ENCODE measurements at places on chromosomes 3 and 15. TPM values are rescaled to one million over a fixed set of nuclear protein-coding genes. Genes with fewer than 3 reads are reported as not detected.

C3orf20 gene
- total RNA-seq: not detected

DNA sequence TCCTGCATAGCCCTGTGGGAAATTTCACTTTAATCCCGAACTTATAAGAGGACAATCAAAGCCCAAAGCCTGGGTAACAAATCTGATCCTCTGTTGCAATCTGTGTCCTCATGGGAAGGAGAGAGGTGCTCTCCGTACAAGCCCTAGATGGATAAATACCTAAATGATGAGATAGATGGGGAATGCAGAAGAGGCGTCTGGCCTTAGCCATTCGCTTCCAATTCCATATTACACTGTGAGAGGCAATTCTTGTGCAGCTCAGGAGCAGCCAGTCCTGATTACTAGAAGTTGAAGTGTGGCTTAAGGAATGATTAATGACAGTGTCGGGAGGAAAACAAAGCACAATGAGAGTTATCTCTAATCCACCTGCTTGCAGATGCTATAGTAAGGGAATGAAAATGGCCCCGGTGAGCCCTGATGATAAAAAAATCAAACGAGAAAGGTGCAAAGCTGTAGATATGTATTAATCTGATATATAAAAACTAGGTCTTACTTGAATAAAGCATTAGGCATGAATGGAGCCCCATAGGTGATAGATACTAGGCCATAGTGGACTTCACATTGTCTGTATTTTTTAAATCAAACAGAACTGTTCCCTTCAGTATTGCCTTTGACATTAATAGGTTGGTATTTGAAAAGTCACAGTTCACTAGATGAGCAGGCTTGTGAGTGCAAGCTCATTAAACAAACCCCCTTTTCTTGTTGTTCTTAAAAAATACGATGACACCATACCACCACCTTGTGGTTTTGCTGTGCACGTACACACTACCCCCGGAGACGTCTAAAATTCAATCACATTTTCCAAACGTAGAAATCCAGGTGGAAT is 54.2 kb upstream of the TMCO5A start:
- no peak for DNase-seq

HTR3E gene
- not detected for total RNA-seq

DNA sequence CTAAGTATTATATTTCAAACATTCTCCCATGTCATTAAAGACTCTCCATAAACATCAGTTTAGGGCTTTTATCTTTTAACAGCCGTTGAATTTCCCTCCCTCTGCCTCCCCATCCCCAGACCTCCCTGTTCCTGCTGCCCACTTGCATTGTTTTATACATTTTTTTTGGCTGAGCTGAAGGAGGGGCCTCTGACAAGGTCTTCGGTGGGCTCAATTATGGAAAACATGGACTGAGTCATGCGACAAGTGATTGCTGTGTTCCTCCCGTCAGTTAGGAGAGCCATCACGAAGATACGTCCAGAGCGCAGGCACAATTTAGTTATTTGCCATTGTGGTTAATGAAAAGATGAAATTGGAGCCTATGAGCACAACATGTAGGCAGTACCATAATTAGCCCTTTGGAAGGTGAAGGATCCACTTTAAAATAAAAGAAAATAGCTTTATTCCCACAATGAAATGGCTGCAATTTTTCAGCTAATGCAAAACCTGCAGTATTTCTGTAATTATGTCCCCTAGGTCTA is 12.0 kb upstream of the NMNAT3 start:
- DNase-seq: no peak

DNA sequence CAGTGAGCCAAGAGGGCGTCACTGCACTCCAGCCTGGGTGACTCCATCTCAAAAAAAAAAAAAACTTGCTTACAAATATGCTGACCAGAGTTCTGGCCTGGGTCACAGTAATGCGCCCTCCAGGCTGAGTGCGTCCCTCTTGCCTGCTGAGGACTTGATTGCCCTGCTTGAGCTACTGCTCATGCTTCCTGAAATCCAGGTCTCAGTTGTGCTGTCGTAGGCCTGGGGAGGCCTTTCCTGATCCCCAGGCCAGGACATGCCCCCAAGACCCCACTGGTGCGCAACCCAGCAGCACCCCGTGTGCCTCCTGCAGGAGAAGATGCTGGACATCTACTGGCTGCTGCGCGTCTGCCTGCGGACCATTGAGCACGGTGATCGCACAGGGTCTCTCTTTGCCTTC is 7.3 kb downstream of the AMIGO3 start:
- DNase-seq: no peak

DNA sequence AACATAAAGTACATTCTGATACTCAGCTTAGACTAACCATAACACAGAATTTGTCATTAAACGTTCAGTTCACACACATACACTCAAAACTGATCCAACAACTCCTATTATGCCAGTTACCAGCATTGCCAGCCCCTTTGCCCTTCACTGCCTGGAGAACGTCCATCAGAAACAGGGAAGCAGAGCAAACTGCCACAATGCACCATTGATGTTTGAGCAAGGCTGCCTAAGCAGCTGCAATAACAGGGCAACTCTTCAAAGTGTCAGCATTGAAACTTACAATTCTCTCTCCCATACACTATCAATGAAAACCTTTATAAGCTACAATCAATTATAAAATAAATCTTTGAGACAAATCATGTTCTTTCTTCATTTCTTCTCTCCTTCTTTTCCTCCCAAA is 85.1 kb downstream of the ZBTB20 start:
- no peak for DNase-seq

DNA sequence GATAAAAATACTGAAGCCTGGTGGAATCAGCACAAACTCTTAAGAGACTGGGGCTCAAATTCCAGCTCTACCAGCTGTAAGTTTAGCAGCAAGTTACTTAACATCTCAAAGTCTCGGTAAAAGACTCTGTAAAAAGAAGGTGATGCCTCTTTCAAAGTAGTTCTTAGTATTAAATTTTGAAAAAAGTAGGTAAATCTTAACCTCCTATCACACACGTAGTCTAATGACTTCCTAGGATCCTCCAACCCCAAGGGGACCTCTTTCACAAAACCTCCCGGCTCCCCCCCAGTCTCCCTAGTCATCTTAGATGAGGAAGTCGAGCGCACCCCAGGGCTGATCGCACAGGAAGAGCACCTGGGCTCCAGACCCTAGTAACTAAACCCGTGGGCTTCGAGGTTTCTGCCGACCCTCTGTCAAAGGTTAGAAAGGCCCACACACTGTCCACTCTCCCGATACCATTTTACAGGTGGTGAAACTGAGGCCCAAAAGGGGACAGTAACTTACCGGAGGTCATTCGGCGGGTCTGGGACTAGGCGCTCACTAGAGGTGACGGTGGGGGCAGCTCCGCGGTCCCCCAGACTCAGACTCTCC is 427 bp downstream of the MBD4 start:
- DNase-seq: peak; percentile 23

ARF4 gene
- 149 TPM for total RNA-seq

DNA sequence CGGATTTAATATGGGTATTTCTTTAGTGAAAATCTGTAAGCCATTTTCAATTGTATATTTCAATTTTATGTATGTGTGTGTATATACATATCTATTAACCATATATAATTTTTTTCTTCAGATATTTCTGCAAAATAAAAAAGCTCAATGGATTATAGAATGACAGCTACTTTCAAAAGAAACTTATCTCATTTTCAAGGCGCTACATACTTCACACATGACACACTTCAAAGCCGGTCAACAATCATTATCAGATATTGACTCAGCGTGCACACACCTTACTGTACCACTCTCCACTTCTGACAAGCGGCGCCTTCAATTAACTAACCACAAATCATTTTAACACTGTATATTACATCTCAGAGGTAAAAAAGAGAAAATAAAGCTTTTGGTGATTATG is 39.6 kb downstream of the ATP13A3 start:
- peak; percentile 68 for DNase-seq

- DNase-seq: no peak
Observed at GRCh38 chr15:79282371-79283251, at the start of gene ANKRD34C. Gene ANKRD34C, plus strand, starts transcription at chr15:79282722. Its CDS starts 10,563 bp downstream, at chr15:79293285.

CHRM5 gene
- not detected for total RNA-seq

- no peak for DNase-seq
Observed at GRCh38 chr15:70473581-70474370, 289.6 kb downstream of the UACA start.

DNA sequence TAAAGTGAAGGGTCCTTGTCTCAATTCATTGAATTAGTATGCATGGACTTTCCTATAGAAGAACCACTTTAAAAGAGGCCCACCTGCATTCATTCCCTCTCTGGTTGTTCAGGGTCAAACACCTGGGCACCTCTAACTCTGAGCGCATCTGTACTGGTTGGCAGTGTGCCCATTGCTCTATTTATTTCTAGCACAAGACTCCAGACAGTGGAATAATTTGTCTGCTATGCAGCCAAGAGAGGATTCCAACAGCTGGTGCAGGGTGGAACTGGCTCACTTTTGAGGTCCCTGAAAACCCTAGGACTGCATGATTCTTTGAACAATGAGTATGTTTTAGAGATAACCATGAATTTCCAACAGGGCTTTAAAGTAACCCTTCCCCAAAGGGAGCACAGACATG is 57.9 kb downstream of the CCDC33 start:
- no peak for DNase-seq

RTF1 gene
- 32.1 TPM for total RNA-seq

GOLGA6L7 gene
- total RNA-seq: not detected

DNA sequence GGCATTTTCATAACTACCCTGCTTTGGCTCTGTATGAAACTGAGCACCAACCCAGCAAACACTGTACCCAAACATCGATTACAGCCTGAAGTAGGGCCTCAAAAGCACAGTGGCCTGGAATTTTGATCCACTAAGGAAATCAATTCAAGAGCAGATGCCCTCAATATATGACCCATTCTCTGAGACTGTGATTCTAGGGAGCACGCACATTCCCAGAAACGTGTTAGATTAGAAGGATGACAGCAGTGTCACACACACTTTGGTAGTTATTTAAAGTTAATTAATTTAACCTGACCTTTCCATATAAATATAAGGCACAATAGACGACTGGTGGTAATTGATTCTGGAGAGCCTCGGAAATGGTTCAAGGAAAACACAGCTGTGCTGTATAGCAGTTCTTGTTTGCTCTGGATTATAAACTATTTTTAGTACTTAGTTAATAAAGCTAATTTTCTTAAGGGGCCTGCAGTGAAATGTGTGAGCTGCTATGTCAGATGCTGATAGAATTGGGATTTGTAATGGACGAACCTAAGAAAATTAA is 126.3 kb upstream of the ZNF385D start:
- DNase-seq: no peak

DNA sequence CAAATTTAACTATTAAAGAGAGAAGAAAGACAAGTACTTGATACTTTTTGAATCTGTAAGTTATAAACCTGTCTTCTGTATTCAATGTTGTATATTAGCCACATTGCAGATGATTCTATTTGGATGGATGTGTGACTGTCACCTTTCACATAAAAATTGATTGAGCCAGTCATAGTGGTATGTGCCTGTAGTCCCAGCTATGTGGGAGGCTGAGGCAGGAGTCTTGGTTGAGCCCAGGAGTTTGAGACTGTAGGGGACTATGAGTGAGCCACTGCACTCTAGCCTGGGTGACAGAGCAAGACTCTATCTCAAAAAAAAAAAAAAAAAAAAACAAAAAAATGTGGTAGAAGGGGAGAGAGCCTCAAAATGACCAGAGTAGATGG is 12.3 kb downstream of the CACNA1D start:
- no peak for DNase-seq

- no peak for DNase-seq
Observed at GRCh38 chr3:118527514-118528044, 507.1 kb downstream of the IGSF11 start.

DNA sequence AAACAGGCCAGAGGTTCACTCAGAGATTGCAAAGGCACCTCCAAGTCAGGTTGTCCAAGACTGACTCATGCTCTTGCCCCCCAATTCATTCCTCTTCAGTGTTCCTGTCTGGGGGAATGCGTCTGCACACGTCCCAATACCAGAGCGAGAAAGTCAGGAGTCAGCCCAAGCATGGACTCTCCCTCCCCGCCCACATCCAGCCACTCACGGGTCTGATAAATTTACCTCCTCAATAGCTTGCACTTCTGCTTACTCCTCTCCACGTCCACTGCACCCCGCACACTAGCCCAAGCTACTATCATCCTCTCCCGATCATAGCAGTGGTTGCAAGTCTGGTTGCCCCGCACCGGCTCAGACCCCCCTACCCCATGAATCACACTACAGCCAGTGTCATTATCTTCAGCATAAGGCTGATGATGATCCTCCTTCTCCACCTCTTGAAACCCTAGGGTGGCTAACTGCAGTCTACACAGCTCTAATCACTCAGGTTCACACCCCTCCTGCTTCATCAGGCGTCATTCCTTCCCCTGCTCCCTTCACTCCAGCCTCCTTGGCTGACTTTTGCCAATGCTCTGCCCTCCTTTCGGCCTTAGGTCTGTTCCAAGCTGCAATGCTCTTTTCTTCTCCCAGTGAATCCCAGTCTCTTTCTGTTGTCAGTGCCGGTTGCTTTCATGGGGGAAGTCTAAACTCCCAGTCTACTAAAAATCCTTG is 27.6 kb upstream of the MYO1E start:
- DNase-seq: no peak

- DNase-seq: no peak
Observed at GRCh38 chr3:111882799-111883198, 23.7 kb downstream of the PHLDB2 start.

LNP1 gene
- total RNA-seq: 2.4 TPM

COL6A6 gene
- 0.12 TPM for total RNA-seq

CLEC3B gene
- 42.9 TPM for total RNA-seq

GRCh38 chr15:72092006-72092405 is 25.9 kb downstream of the MYO9A start:
- no peak for DNase-seq
